Stimulated activated CD8-positive, alpha-beta memory T cell treated with anti-CD3 and anti-CD28 coated beads, Interleukin-7, amount 100 ng/mL, for 1 hour (primary cell): ENCODE measurements at places on chromosomes 1 and 21.

GRCh38 chr1:53620061-53620855, 118.7 kb downstream of the GLIS1 start:
- no peak for DNase-seq

GRCh38 chr1:18234790-18235242, 127.2 kb downstream of the IGSF21 start:
- DNase-seq: no peak

- no peak for DNase-seq
Measured at GRCh38 chr1:85088408-85088784, 40.1 kb upstream of the MCOLN3 start.

DNA sequence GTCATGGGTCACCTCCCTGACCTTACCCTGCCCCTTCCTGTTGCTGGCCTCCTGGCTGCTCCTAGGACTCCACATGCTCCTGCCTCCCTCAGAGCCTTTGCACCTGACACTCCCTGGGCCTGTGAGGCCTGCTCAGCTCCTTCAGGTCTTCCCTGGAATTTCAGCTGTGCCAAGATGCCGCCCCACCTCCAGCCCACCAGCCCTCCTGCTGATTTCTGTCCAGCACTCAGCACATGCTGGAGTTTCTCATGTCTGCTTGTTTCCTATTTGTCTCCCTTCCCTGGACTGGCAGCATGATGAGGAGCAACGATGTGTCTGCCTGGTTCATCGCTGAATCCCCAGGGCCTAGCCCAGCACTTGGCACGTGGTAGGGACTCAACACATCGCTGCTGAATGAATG, 3.0 kb downstream of the MFAP2 start:
- no peak for DNase-seq

DNA sequence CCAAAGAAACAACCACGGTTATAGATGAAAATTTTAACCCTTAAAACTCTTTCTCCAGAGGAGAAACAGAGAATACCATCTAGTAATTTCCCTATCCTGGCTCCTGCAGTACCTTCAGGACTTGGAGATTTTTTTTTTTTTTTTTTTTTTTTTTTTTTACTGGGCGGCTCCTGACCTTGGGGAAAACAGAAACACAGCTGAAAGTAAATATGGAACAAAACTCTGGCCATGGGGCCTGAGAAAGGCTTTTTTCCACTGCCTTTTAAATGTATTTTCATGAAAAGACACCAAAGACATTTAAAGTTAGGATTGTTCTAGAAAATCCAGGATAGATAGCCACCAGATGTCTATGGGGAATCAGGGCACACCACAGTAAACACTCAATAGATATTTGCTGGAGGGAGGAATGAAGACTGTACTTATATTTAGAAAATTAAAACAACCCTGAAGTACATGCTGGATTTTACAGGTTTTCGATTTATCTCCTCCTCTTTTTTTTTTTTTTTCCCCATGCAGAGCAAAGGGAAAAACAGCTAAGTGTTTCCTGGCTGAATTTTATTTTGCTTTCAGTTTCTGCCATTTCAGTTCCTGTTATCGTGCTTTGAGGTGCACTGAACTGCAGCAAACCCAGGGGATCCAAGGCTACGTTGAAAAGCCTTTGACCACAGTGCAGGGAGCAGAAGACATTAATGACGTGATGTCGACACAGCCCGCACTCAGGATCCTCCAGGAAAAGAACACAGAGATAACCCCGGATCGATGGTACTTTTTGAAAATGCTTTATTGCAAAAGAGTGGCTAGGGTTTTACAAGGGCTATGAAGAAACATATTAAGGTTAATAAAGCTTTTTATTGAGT, 35.7 kb upstream of the CNN3 start:
- no peak for DNase-seq

DNA sequence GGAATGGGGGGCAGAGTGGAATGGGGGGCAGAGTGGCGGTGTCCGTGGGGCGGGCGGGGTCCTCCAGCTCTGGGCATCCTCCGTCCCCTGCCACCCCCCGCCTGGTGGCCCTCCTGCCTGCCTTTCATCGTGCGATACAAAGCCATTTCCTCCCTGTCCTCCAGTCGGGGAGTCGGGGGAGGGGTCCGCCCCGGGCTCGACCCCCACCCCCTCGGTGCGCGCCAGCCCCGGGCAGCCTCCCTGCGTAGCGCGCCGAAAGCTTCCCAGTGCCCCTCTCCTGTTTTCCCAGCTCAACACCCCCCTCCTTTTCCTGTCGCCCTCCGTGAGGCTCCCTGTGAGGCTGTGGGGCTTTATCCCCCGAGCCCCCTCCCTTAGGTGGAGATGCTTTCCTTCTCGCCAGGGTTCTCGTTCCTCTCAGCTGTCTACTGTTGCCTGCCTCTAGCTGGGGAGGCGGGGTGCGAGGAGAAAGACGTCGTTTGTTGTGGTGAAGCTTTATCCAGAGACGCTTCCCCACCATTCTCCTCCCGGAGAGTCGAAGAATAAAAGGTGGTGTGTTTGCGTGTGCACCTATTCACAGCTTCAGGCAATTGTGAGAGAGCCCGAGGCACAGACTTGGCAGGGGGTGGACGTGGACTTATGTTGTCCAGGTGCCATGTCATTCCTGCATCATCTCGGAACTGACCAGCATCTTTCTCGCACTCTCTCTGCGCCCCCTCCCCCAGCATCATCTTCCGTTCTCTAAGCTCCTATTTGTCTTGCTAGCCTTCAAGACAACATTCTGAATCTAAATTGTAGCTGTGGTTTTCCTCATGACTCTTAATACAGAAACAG, 848 bp downstream of the DNM3 start:
- DNase-seq: no peak

- DNase-seq: no peak
Measured at GRCh38 chr21:38354746-38355145, 98.0 kb downstream of the KCNJ15 start.

GRCh38 chr1:219882096-219882495, 46.3 kb downstream of the SLC30A10 start:
- no peak for DNase-seq

GRCh38 chr1:87399264-87399663, 70.6 kb downstream of the LMO4 start:
- no peak for DNase-seq

- no peak for DNase-seq
Measured at GRCh38 chr1:85571828-85572227, 8.7 kb upstream of the CCN1 start.

DNA sequence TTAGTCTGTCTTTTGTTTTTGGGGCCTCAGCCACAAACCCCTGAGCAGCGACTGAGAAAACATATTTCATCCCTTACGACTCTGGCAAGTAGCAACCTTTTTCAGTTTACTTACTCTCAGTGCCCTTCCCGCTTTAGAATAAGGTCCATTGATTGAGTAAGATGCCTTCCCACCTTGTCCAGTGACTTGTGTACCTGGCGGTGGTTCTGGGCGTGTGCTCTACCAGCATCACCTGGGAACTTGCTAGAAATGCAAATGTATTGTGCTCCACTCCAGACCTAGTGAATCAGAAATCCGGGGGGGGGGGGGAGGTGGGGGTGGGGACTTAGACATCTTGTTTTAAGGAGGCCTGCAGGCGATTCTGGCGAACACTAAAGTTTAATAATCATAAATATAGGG, 72.1 kb downstream of the S1PR1 start:
- no peak for DNase-seq

DNA sequence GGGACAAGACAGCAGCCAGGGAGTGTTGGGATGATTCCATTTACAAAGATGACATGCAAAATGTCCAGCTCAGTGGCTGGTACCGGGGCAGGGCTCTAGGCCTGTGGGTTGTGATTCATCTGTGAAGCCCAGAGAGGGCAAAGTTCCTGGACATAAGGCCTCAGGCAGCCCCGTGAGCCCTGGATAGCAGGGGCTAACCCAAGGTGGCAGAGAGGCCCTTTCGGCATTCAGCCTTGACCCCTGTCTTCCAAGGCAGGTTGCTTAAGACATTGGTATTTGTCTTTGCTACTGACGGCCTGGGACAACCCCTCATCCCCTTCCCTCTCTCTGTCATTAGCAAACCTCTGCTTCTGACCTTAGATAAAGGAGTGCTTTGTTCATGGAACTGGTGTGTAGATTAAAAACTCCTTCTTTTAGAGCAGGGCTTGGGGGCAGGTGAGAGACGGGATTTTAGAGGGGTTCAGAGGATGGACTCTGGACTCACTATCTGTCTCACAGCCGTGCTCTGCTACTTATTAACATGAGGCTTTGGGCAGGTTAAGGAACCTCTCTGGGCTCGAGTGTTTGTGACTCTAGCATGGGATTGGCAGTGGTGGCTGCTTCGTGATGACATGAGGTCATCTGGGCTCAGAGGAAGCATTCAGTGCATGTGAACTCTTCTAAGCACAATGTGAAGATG, 36.3 kb downstream of the TMEM51 start:
- DNase-seq: no peak

DNA sequence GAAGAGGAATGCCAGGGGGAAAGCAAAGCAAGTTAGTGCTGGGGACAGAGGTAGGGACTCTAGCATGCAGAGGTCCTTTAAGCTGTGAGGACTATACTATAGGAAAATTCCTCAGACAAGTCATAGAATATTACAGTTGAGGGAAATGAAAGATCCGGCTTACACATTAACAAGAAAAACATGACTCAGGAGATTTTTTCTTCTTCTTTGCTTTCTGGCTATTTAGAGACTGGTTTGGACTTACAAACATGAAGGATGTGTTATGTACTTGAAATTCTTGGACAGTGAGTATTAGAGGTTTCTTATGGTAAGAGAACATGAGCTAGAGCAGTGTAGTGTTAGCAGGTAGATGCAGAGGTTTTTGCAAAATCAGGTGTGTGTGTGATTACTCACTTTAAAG, 24.9 kb downstream of the USP25 start:
- DNase-seq: no peak

GRCh38 chr1:19495799-19496526, 10.6 kb upstream of the CAPZB start:
- no peak for DNase-seq

- DNase-seq: no peak
Measured at GRCh38 chr1:247417831-247418230, 1.9 kb downstream of the NLRP3 start.

GRCh38 chr1:33826311-33826710, 37.6 kb upstream of the HMGB4 start:
- no peak for DNase-seq

- DNase-seq: peak; percentile 32
Measured at GRCh38 chr1:2585318-2586092, 1.1 kb upstream of the PRXL2B start.

- no peak for DNase-seq
Measured at GRCh38 chr1:26102119-26102518, 9.5 kb upstream of the PDIK1L start.

- no peak for DNase-seq
Measured at GRCh38 chr1:48688102-48688760, 88.5 kb downstream of the BEND5 start.

DNA sequence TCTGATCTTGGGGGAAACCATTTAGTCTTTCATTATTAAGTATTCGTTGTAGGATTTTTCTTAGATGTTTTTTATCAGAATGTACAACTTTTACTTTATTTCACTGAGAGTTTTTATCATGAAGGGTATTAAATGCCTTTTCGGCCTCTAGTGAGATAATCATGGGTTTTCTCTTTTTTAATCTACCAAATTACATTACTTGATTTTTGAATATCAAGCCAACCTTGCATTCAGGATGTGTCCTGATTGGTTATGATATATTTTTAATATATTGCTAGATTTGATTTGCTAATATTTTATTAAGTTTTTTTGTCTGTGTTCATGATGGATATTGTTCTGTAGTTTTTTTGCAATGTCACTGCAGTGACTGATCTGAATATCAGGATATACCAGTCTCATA, 9.4 kb downstream of the NUF2 start:
- DNase-seq: no peak

DNA sequence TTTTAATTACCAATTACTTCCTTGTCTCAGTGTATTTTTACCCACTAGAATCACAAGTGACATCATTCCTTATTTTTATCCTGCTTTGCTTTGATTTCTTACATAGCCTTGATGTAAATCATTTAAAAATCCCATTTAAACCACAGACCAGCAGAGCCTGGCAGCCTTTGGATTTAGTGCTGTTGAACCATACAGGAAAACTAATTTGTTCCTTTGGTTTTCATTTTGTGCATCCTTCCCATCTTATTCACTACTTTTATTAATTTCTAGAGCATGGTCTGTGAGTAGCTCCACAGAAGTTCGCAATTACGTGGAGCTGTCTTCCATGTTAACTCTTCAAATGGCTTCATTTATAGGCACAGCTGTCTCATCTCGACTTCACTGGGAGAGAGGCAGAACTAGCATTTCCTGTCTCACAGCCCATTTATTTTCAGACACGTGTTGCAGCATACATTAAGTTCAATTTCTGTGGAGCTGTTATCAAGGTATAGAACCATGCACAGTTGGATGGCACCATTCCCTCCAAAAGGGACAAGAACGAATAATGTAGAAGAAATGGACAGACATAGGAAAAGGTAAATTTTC, 235.3 kb downstream of the MRPL39 start:
- DNase-seq: no peak

DNA sequence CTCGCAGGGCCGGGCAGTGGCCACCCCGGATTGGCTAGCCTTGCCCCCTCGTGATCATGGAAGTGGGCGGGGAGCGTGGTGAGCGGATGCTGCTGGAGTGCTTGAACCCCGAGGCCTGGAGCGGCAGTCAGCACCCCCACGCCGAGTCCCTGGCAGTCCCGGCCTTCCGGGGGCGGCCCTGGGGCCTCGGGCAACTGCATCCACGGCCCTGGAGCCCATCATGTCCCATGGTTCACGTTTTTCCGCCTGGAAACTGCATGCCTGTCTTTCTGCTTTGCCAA, 45.6 kb downstream of the CDC7 start:
- DNase-seq: no peak

- no peak for DNase-seq
Measured at GRCh38 chr1:219441884-219442283, 171.0 kb downstream of the ZC3H11B start.

GRCh38 chr1:81974222-81974841, 173.6 kb downstream of the ADGRL2 start:
- DNase-seq: no peak

GRCh38 chr1:182229921-182230491, 161.6 kb downstream of the GLUL start:
- no peak for DNase-seq

GRCh38 chr1:172778456-172779455, 119.9 kb downstream of the FASLG start:
- DNase-seq: no peak

- no peak for DNase-seq
Measured at GRCh38 chr21:42063191-42063570, 7.9 kb upstream of the UMODL1 start.

DNA sequence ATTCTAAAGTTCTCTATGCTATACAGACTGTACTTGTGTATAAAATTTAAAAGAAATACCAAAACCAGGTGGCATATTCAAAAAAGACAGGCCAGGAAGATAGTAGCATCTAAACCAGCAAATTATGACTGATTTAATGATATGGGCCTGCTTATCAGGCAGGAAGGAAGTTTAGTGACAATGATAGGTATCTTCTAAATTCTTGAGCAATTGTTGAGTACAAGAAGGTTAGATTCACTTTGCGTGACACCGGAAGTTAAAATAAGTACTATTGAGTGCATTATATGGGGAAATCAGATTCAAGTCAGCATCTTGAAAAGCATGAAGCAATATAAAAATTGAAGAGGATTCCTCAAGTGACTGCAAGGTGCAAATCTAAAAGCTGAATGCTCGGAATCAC, 186.8 kb upstream of the RGS18 start:
- no peak for DNase-seq

GRCh38 chr1:192171123-192171522, 12.9 kb downstream of the RGS18 start:
- no peak for DNase-seq

- DNase-seq: no peak
Measured at GRCh38 chr1:115727706-115728249, 40.7 kb downstream of the CASQ2 start.

GRCh38 chr1:174005032-174005431, 17.1 kb downstream of the RC3H1 start:
- DNase-seq: no peak

- DNase-seq: no peak
Measured at GRCh38 chr1:97196825-97197516, 475.4 kb downstream of the PTBP2 start.
